ENCODE measurements at places on chromosomes 1 and 21. TPM values are rescaled to one million over a fixed set of nuclear protein-coding genes. Genes with fewer than 3 reads are reported as not detected.

Gene DDX59
- 30.6 TPM for total RNA-seq

Gene SLC45A1
- total RNA-seq, result 3.3 TPM

Gene CR1L
- total RNA-seq, result not detected

Gene TMPRSS2
- 154 TPM for total RNA-seq

Gene TAS1R3
- total RNA-seq, result 0.42 TPM

Gene GUCA2A
- total RNA-seq, result not detected

Gene FGR
- total RNA-seq, result 17.2 TPM

All from ureter (tissue), 1 donor.